ENCODE measurements at places on chromosomes 6 and 20.

DNA sequence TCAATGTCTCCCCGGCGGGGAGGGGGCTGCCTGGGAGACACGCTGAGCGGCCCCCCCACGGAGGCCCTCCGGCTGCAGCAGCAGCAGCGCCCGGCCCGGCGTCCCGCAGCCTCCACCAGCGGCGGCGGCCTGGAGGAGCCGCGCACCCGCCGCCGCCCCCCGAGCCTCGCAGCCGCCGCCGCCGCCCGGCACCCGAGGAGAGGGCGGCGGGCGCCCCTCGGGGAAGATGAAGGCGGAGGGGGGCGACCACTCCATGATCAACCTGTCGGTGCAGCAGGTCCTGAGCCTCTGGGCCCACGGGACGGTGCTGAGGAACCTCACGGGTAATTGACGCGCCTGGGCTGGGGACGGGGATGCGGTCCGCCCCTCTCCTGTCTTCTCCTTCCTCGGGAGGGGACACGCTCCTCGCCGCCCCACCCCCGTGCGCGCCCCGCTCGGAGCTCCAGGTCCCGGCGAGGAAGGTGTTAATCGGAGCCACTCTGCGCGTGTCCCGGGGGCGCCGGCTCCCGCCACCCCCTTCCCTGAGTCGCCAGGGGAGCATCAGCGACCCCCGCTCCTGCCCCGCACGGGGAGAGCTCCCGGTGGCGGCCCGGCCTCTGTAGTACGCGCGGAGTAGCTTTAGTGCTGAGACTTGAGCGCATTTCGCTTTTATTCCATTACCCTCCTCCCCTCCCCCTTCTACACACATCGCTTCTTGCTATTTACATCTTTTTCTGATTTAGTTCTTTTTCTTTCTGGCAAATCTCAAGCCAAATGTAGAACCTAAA lies 686 bp downstream of the TMEM170B start:
- H3K36me3 ChIP-seq = no peaks in the 10 kb centered on the region
- peak; percentile 68 for DNase-seq
- peak overlapping the region; percentile 96 for H3K4me3 ChIP-seq
- H3K27me3 ChIP-seq = no peaks in the 10 kb centered on the region
- no peaks in the 10 kb centered on the region for H3K4me1 ChIP-seq

GRCh38 chr6:159529934-159530333 lies 163.1 kb downstream of the SOD2 start:
- H3K27me3 ChIP-seq = no peaks in the 10 kb centered on the region
- no peaks in the 10 kb centered on the region for H3K36me3 ChIP-seq
- H3K4me1 ChIP-seq = no peaks in the 10 kb centered on the region
- H3K4me3 ChIP-seq = no peak overlapping the region

GRCh38 chr20:49483018-49483695 lies 689 bp upstream of the KCNB1 start:
- no peak for DNase-seq
- no peaks in the 10 kb centered on the region for H3K27me3 ChIP-seq
- no peak overlapping the region for H3K27ac ChIP-seq
- peak overlapping the region; percentile 56 for H3K4me3 ChIP-seq
- H3K4me1 ChIP-seq = peaks cover 19% of the 10 kb centered on the region

DNA sequence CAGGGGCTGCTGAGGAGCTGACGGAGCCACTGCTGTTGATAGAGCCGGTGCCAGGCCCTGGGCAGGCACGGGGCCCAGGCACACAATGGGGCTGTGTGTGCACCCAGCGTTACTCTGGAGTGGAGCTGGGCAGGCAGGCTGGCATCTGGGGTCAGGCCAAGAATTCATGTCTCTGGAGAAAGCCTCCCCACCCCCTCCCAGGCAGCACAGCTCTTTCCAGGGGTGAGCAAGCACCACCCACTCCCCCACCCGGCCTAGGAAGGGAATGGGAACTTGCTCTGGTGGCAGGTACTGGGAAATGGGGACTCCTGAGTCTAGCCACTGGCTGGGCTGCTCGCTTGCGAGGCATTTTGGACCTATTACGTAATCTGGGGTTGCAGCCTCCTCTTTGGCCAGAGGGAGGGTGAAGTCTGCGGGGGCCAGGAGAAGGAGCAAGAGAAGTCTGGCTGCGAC lies 22.7 kb downstream of the TFEB start:
- peaks cover 22% of the 10 kb centered on the region for H3K4me1 ChIP-seq
- no peaks in the 10 kb centered on the region for H3K27me3 ChIP-seq
- H3K27ac ChIP-seq = peak overlapping the region; percentile 90

DNA sequence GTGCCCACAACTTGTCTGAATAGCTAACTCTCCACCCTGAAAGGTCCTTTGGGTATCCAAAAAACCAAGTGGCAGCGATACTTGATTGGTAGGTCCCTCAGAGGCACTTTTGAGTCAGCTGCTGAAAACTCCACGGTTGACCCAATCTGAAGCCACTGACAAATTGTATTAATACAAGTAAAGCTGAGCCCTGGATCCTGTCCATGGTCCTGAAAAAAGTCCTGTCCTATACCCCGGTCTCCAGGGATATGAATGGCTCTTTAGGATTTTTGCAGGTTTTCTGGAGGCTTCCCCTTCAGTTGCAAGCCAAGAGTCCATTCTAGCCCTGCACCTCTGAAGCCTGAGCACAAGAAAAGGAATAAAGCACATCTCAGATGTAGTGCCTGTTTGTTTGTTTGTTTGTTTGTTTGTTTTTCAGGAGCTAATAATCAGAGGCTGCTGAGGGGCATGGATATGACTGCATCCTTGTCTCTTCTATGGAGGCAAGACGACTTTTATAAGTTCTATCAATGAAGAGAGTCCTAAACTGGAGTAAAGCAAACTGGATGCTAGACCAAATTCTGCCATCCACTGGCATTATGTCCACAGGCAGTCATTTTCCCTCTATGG lies 1.7 kb upstream of the SLC12A5 start:
- DNase-seq = no peak
- peaks cover 14% of the 10 kb centered on the region for H3K27me3 ChIP-seq
- no peak overlapping the region for H3K27ac ChIP-seq
- H3K4me3 ChIP-seq = no peak overlapping the region
- H3K4me1 ChIP-seq = no peaks in the 10 kb centered on the region

- peaks cover 14% of the 10 kb centered on the region for H3K36me3 ChIP-seq
- H3K4me1 ChIP-seq = peaks cover 6% of the 10 kb centered on the region
- peak overlapping the region; percentile 89 for H3K27ac ChIP-seq
Measured at GRCh38 chr20:38159957-38160756, 4.9 kb downstream of the TGM2 start.

GRCh38 chr6:159758031-159759001 lies 3.5 kb upstream of the ACAT2 start:
- peaks cover 5% of the 10 kb centered on the region for H3K4me1 ChIP-seq
- no peak overlapping the region for H3K27ac ChIP-seq
- no peak overlapping the region for H3K4me3 ChIP-seq
- peaks cover 49% of the 10 kb centered on the region for H3K36me3 ChIP-seq
- DNase-seq = no peak
- no peaks in the 10 kb centered on the region for H3K27me3 ChIP-seq

GRCh38 chr6:74879976-74880375 lies 325.9 kb downstream of the COL12A1 start:
- H3K4me1 ChIP-seq = no peaks in the 10 kb centered on the region
- no peak overlapping the region for H3K4me3 ChIP-seq
- no peak overlapping the region for H3K27ac ChIP-seq
- DNase-seq = no peak
- H3K27me3 ChIP-seq = no peaks in the 10 kb centered on the region

DNA sequence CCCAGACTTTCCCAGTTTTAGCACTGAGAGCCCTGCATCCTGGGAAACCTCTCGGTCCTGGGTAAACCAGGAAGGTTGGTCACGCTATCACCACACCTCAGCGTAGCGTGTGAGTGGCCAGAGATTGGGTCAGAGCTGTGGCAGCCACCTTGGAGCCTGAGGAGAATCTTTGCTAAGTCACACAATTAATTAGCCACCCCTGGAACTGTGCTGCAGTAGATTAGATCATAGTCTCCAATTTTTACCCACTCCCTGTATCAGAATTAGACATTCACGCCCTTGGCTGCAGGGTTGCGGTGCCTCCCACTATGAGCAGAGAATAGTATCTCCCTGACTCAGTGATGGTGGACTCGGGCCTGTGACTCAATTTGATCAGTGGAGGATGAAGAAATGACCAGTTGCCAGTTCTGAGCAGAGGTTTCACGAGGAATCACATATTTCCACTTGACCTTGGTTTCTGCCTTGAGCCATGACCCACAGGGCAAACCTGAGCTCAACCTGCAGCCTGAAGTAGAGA lies 6.0 kb upstream of the PTGIS start:
- no peaks in the 10 kb centered on the region for H3K27me3 ChIP-seq
- no peak overlapping the region for H3K4me3 ChIP-seq
- no peaks in the 10 kb centered on the region for H3K36me3 ChIP-seq
- peaks cover 60% of the 10 kb centered on the region for H3K4me1 ChIP-seq
- DNase-seq = no peak
